ENCODE measurements at places on chromosomes 11 and 22.
A peak's percentile ranks its signal among the peaks of the same experiment; 100 is the strongest.

GRCh38 chr11:131626788-131627187 is 256.4 kb downstream of the NTM start:
- DNase-seq: no peak

DNA sequence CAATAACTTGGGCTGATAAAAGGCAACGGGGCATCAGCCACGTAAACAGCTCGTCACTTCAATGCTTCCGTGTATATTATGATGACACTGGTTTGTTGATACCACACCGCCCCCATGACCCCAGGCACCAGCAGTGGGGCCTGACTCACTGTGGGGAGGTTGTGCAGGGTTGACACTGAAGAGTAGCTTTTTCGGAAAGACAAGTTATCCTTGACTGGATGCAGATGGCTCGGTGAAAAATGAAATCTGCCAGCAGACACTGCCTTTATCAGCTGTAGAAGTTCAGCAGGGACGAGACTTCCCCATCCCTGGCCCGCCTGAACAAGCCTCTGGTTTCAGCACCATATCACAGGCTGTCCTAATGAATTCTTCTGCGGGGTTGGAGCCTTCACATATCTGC is 55.6 kb downstream of the WT1 start:
- DNase-seq: no peak

DNA sequence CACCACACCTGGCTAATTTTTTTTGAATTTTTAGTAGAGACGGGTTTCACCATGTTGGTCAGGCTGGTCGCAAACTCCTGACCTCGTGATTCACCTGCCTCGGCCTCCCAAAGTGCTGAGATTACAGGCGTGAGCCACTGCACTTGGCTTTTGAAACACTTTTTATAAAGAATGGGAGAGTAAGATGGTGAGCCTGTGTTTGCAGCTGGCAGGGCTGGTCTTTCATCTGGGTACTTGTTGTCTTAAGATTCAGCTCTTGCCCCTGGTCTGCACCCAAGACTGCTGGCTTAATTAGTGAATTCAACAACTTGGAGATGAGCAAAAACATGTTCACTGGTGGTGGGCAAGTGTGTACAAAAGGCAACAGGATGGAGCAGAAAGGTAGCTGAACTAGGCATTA is 4.0 kb downstream of the TSPAN18 start:
- DNase-seq: no peak

DNA sequence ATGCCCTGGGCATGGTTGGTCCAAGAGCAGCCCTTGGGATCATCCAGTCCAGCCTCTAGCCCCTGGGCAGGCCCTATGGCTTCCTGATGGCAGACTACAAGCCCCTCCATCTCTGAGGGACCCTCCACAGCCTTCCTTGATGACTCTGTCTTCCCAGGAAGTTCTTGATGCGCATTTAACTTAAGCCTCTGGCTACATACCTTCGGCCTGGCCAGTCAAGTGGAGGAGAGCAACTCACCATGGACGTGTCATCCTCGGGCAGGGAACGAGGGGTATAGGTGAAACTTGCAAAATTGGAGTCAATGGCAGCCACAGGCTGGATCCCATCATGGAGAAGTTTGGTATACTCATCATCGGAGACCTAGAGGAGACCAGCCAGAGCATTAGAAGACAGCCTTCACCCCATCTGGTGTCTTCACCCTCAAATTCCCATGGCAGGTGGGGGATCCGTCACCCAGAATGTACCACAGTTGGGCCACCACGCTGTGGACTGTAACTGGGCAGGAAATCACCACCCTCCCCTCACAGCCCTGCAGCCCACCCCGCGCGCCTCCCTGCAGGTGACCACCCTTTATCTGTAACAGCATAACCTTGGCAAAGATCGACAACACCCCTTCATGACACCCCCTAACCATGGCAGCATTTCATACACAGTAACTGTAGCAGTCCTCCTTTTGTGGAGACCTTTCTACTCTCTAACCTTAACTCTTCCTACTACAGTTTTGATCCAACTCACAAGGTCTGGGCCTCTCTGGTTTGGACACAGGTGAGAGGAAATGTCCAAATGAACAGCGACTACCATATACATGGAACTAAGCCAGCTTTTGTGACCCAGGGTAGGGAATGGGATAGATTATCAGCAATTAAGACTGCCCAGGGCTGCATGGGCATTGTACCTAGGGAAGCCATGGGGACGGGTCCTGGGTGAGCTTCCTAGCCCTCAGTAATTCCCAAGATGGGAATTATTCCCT is 91.7 kb downstream of the PDE2A start:
- no peak for DNase-seq

- no peak for DNase-seq
Measured at GRCh38 chr11:103413266-103413888, 304.2 kb downstream of the DYNC2H1 start.

DNA sequence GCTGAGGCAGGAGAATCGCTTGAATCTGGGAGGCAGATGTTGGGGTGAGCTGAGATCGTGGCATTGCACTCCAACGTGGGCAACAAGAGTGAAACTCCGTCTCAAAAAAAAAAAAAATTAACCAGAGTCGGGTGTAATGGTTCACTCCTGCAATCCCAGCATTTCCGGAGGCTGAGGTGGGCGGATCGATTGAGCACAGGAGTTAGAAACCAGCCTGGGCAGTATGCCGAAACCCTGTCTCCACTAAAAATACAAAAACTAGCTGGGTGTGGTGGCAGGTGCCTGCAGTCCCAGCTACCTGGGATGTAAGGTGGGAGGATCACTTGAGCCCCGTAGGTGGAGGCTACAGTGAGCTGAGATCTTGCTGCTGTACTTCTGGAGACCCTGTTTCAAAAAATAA is 1.5 kb downstream of the RANGAP1 start:
- DNase-seq: no peak

- DNase-seq: no peak
Measured at GRCh38 chr11:114343020-114343419, 46.8 kb downstream of the NNMT start.

GRCh38 chr11:10298342-10298741 is 4.3 kb upstream of the SBF2 start:
- no peak for DNase-seq

DNA sequence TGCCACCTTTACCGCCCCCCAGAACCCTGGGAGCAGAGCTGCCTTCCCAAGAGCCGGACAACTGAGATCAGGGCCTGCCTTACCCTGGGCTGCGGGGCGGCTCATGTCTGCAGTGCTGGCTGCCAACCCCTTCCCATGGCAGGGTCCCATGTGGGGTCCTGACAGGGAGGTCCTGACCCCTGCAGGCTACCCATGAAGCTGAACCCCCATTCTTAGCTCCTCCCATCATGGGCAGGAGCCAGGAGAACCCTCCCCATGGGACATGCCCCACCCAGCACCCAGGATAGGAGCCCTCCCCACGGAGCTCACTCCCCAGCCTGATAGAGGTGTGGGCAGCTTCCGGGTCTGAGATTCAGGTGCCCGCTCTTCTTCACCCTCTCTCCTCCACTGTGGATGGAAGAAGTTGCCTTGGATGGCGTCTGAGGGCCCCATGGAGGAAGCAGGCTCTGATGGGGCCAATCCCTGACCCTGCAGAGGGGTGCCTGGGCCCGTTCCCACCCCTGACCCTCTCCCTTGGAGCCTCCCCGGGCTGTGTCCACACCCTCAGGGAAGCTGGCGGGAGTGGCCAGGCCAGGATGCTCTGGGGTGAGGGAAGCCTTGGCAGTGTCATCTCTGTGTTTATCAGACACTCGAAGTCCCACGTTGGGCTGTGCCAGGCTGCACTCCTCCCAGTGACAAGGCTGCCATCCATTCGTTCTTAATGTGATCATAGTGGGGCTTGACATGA is 1508.2 kb downstream of the BRD1 start:
- DNase-seq: no peak

GRCh38 chr22:46619830-46620501 is at the start of gene GRAMD4:
Gene GRAMD4, plus strand, starts transcription at chr22:46620386. Its CDS starts 6,414 bp downstream, at chr22:46626800.
- no peak for DNase-seq

DNA sequence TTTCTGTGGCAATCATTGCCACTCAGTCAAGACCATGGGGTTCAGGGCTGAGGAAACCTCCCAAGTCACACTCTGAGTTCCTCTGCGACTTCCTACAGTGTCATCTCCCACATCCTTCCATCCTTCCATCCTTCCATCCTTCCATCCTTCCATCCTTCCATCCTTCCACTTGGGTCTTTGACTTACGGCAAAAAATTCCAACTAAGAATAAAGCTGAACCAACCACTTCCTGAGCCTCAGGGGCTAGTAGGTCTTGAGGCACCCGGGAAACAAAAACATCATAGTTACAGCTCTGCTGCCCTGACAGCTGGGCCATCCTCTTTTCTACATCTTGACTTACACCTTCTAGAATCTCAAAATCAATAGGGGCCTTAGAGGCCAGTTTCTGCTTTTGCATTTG is 32.1 kb downstream of the EHF start:
- no peak for DNase-seq

DNA sequence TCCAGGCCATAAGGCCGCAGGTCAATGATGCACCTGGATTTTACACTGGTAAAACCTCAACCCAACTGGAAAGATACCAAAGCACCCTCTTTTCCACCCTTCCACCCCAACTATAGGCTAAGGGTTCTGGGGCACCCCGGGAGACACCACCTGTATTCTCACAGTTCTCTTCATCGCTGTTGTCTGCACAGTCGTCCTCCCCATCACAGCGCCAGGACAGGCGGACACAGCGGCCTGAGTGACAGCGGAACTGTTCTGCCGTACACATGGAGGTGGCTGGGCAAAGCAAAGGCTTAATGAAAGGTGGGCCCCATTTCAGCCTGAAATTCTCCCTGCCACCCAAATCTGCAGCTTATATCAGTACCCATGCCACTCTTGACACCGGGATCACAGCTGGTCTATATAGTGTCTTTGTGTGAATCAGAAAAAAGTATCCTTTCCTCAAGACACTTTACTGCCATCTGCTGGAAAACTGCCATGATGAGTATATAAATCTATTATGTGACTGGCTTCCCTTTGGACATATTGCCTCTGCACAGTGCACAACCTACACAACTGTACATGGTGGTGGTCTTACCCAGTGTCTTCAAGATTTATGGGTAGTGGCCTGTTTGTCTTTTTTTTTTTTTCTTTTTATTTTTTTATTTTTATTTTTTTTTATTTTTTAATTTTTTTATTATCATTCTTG is 21.5 kb downstream of the LRP4 start:
- DNase-seq: no peak

- DNase-seq: no peak
Measured at GRCh38 chr22:17792854-17793434, 18.7 kb upstream of the BID start.

GRCh38 chr22:47064416-47064815 is 302.0 kb downstream of the TBC1D22A start:
- DNase-seq: no peak

DNA sequence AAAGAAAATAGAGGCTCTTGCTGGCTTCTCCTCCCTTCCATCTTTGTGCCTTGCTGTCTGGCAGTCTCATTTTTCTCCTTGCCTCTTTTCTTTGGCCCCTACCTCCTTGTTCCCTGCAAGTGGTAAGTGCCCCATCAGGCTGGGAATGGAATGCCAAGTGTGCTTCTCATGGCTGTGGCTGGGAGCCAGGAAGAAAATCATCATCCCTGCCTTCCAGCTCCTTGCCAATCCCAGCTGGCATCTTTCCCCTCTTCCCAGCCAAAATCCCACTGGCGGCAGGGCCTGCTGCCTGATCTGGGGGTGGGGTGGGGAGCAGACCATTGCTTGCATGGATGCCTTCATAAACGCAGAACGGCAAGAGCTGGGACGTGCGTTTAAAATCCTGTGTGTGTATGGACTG is 27.0 kb upstream of the SLC25A18 start:
- no peak for DNase-seq

DNA sequence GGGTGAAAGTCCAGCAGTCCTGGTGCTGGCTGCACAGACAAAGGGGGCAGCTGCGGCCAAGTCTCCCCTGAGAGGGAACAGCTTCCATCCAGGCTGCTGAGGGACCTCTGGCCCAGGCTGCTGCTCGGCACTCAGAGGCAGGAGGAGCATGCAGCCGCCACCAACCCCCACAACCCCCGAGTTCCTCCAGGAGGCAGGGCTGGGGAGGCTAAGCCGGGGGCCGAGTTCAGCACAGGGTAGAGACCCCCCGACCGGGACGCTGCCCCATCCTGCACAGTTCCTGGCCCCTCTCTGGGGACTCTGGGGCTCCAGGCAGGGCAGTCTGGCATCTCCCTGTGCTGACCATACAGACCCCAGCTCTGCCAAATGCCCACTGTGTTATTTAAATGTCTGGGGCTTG is 20.2 kb downstream of the IGSF9B start:
- DNase-seq: no peak

GRCh38 chr11:11416502-11416901 is 63.5 kb upstream of the CSNK2A3 start:
- DNase-seq: no peak

- no peak for DNase-seq
Measured at GRCh38 chr11:71572811-71573210, 7.4 kb downstream of the KRTAP5-10 start.

DNA sequence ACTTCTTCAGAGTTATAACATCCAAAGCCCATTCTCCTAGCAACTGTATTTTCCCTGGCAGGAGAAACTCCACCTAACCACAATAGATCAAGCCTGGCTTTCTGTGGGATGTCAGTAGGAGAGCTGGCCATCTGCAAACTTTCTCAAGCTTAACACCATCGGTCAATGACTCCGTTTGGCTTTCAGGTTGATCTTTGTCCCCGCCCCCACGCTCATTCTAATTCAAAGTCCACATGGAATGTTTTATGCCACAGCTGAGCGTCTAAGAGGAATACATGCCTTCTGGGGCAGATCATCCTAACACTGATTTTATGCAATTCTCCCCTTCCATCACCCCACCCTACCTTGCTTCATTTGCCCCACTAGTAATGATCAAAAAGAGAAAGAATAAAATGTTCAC is 4.8 kb downstream of the GVQW3 start:
- DNase-seq: no peak

DNA sequence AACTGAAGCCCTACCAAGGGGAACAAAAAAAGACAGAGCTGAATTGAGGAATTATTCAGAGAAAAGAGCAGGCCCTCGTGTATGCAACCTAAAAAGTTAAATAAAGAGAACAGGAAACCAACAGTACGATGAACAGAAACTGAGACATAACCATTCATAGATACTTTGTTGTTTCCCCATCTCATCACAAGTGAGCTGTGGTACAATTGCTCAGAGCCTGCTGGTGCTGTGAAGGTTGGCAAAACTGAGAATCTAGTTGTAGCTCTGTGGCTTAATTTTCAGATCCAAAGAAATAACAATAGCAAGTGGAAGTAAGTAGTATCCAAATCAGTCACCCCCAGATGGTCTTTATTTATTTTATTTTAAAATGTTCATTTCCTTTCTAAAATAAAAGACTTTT is 37.7 kb upstream of the BLID start:
- no peak for DNase-seq

- no peak for DNase-seq
Measured at GRCh38 chr22:36208914-36209313, 7.3 kb upstream of the APOL4 start.

- no peak for DNase-seq
Measured at GRCh38 chr11:133957900-133958299, 1.1 kb upstream of the IGSF9B start.

GRCh38 chr11:9460322-9461062 is at the start of gene ZNF143:
Gene ZNF143, plus strand, starts transcription at chr11:9461012. Its CDS starts 10,297 bp downstream, at chr11:9471309.
- peak; percentile 99 for DNase-seq

DNA sequence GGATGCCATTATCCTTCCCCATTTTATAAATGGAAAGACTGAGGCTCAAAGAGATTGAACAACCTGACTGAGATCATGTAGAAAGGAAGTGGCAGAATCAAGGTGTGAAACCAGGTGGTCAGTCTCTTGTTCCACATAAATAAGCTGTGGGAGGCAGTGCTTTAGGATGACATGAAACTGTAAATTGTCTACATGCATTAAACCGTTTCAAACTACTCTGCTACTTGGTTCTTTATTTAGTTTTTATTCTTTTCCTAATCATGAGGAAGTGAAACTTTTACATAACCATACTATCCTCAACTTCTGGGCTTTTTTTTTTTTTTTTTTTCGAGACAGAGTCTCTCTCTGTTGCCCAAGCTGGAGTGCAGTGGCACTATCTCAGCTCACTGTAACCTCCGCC is 34.9 kb downstream of the CADM1 start:
- DNase-seq: no peak

Measured in stimulated activated CD4-positive, alpha-beta T cell treated with anti-CD3 and anti-CD28 coated beads, Interleukin-15, amount 100 ng/mL, for 1 hour (primary cell).